GM03348 (cell line): ENCODE measurements at places on chromosomes 12 and 14.

- DNase-seq = no peak
These were observed 132.0 kb downstream of the PPM1H start for GRCh38 chr12:62802984-62803383.

- no peak for DNase-seq
These were observed 47.8 kb upstream of the MED13L start for GRCh38 chr12:116325336-116325664.

DNA sequence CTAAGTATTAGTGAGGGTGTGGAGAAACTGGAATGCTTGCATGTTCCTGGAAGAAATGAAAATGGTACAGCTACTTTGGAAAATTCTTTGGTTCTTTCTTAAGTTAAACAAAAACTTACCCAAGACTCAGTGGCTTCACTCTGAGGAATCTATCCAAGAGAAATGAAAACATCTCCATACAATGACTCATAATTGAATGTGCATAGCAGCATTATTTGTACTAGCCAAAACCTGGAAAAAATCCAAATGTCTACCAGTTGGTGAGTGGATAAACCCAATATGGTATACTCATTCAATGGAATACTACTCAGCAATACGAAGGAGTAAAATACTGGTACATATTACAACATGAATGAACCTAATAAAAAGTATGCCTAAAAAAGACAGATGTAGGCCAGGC lies 18.0 kb upstream of the CRACR2A start:
- peak; percentile 41 for DNase-seq

DNA sequence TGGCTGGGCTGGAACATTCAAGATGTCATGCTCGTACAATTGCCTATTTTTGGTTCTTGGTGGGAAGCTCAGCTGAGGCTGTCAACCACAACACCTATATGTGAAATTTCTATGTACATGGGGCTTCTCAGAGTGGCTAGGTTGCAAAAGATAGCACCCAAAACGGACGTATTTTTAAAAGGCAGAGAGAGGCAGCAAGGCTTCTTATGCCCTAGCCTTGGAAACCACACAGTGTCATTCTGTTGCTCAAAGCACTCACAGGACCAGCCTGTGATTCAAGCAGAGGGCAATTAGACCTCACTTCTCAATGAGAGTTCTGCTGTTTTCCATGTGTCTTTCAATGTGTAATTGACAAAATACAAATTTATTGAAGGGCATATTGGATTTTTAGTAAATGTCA lies 134.0 kb downstream of the GXYLT1 start:
- DNase-seq = no peak

- DNase-seq = no peak
These were observed 4.7 kb downstream of the NT5DC3 start for GRCh38 chr12:103836345-103836744.
